Stimulated activated CD4-positive, alpha-beta T cell treated with anti-CD3 and anti-CD28 coated beads, Interleukin-1b, Interleukin-23, amount 100 ng/mL, for 1 hour (primary cell): ENCODE measurements at places on chromosomes 2 and 18.

DNA sequence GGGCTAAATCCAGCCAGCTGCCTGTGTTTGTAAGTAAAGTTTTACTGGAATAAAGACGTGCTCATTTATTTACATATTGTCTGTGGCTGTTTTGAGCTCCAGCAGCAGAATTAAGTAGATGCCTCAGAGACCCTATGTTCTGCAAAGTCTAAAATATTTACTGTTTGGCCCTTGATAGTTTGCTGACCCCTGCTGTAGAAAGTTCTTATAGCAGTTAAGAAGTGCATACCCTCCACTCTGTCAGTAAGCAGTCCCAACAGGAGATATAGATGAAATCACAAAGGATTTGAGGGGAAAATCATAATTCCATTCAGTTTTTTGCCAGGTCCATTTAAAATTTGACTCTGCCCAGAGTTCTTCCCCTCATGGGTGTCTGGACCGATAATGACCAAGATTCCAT is 50.1 kb upstream of the ITM2C start:
- no peak for DNase-seq

- DNase-seq, result no peak
These were observed 10.1 kb upstream of the NEU4 start for GRCh38 chr2:241798631-241799521.

GRCh38 chr2:71332435-71332796 is 834 bp downstream of the ZNF638 start:
- no peak for DNase-seq

DNA sequence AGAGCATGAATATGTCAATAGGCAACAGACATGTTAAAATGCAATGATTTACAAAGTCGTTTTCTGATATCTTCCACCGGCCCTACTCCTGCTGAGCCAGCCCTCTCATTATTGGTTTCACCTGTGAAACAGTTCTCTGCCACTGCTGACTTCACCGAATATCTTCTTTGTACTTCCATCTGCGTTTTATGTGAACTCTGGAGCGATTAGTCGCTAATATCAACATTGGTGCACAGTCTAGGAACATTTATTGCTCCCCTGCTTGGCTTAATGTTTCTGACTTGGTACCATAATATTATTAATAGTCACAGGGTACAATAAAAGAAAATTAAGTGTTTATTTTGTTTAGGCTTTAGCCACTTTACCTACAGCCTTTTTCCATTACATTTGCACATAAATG is 105.5 kb downstream of the NCKAP5 start:
- no peak for DNase-seq

GRCh38 chr2:54709336-54709809 is 14.1 kb upstream of the EML6 start:
- DNase-seq, result no peak

DNA sequence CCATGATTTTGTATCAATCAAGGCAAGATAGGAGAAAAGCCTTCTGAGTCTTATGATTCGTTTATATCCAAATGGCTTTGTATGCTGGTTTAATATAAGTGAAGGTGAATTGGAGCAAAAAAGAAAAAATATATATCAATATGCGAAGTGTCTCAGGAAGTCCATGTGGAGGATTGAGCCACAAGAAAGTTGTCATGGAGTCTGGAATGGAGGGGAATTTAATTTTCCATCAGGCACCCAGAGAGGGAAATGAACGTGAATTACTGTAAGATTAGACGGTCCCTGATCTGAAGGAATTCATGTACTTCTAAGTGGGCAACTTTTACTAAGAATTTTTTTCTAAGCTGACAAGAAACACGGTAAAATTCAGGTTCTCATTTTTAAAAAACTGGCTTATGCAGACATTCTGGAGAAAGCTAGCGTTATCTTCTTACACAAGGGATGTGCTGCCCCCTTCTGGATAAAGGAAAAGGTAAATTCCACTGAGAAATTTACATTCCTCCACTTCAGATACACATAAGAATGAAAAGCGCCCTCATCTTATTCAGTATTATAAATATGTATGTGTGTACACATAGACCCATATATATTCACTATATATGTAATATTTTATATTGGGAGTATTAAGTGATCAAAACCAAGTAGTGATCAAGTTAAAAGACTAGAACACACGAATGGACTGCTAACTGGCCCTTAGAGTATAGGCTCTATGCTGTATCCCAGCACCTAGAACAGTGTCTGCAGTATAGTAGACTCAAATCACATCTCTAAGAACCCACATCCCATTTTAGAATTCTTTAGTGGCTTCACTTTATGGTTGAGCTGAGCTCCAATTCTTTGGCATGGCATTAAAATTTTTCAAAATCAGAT is 289.0 kb upstream of the TFPI start:
- no peak for DNase-seq

GRCh38 chr2:127743477-127744026 is 42.3 kb downstream of the SFT2D3 start:
- no peak for DNase-seq
